CD4-positive, alpha-beta T cell treated with Interferon alpha-2 for 1 hour (primary cell): ENCODE measurements at places on chromosomes 3 and 15.

- DNase-seq, result no peak
These were observed 39.7 kb upstream of the POLG start for GRCh38 chr15:89374086-89374981.

DNA sequence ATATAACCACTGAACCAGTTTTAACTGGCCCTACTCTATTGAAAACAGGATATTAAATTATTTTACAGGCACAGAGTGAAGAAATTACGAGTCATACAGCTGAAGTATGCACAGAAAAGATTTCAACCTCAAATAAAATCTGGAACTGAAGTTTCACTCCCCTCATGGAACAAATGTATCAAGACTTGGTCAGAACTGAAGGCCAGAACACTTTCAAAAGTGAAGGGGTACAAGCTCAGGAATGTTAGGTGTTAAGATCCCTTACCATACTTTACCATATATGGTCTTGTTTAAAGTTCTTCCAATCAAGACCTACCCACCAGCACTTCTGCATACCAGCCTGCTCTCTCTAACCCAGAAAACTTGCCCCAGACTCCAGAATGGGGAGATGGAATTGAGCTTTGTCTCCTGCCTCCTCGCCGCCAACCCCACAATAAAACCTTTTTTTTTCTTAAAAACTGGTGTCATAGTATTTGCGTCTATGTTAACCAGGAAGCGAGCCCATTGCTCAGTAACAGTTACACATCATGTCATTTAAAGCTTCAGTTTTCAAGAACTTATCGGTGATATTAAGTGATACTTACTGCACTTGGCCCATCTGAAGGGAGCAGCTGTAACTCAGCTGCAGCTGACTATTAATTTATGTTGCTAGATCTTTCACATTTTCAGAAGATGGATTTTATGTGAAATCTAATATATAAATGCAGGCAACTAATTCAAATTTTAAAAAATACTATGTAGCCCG lies 59.9 kb downstream of the OXSM start:
- no peak for DNase-seq

- DNase-seq, result no peak
These were observed 32.4 kb downstream of the ADAMTS17 start for GRCh38 chr15:100309109-100310040.

- DNase-seq, result no peak
These were observed 7.3 kb upstream of the ISG20 start for GRCh38 chr15:88631464-88632028.

DNA sequence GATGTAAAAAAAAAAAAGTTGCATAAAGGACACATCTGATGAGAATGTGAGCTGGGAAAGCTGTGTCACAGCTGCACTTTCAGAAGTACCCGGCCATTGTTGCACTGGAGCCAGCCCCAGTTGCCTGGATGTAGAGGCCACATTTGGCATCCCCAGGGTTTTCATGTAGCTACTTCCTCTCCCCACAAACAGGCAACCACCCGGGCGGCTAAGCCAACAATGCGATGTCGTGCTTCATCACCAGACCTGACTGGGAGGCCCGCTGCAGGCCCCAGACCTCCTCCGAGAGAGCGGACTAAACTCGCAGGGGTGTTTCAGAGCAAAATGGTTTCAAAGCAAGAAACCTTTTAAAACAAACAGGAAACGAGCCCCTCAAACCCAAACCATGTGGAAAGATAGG lies 142.3 kb downstream of the TMCO5A start:
- no peak for DNase-seq

- no peak for DNase-seq
These were observed 2.5 kb upstream of the MECOM start for GRCh38 chr3:169666076-169666375.

DNA sequence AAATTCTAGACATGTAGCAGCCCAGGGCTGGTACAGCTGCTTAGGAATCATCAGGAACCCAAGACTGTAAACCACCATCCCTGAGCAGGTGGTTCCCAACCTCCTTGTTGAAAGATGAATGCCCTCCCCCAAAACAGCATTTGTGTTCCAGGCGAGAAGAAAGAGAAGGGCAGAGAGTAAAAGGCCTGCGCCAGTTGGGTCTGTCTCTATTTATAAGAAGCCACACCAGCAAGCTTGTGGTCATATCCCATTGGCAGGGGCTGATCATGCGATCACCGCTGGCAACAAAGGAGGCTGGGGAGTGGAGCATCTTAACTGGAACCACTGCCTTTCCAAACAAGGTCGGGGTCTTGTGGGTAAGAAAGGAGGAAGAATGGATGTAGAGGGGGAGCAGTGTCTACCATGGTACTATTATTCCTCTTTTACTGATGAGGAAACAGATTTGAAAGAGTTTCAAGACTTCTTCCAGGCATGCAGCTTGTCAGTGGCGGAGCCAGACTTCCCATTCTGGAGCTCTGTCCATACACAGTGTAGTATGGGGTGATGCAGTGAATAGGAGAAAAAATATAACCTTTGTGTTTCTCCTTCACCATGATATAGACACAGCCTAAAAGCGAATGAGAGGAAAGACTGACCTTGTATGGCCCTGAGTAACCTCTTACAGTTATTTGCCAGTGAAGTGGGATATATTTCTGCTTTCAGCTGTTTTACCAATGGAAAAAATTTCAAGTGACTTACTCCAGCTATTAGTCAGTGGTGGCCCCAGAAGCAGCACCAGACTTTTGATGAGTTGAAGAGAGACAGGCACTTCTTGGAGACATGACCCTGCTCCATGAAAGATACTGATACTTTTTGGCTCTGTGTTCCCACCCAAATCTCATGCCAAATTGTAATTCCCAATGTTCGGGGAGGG lies 222.6 kb downstream of the ABHD5 start:
- DNase-seq, result no peak

GRCh38 chr3:173743111-173743510 lies 345.6 kb downstream of the NLGN1 start:
- DNase-seq, result no peak

GRCh38 chr15:86362555-86362954 lies 282.9 kb downstream of the AGBL1 start:
- DNase-seq, result no peak

- DNase-seq, result no peak
These were observed 93.1 kb downstream of the FRMD5 start for GRCh38 chr15:44101944-44102343.

GRCh38 chr15:89677381-89677780 lies 1.8 kb downstream of the PLIN1 start:
- DNase-seq, result no peak

GRCh38 chr3:158663832-158664231 lies 8.6 kb downstream of the LXN start:
- DNase-seq, result no peak

DNA sequence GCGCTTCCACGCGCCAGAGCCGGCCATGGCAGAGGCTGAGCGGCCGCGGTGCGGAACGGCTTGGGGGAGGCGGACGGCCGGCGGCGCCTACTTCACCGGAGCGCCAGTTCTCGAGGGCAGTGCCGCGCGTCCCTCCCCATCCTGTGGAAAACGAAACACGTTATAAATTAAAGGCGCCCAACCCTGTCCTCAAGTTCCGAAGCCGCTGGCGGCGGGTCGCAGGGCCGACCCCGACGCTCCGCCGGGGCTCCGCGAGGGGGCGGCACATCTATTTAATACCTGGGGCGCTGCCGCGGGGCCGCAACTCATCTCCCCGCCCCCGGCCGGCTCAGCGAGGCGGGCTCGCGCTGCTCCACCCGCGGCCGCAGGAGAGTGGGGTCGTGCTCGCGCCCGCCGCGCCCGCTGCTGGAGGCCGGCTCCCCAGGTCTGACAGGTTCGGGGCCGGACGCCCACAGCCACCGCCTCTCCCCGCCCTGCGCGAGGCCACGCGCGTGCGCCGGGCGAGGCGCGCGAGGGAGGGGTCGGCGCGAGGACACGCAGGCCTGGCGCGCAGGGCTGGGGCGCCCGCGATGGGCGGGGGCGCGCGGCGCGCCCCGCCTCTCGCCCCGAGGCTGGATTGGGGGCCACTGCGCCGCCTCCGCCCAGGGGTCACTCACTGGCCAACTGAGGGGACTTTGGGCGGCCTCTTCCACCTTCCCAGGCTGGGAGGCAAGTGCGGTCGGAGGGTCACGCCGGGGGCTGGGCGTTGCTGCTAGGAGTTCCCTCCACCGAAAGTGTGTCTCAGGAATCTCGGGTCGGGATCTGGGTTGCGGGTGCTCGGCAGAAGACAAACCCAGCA lies at the start of gene SLC30A4:
SLC30A4 (minus strand) TSS at position 428 of the 838 bp plus-strand sequence; CDS start at position 27, 401 bp downstream.
- DNase-seq, result peak; percentile 77

DNA sequence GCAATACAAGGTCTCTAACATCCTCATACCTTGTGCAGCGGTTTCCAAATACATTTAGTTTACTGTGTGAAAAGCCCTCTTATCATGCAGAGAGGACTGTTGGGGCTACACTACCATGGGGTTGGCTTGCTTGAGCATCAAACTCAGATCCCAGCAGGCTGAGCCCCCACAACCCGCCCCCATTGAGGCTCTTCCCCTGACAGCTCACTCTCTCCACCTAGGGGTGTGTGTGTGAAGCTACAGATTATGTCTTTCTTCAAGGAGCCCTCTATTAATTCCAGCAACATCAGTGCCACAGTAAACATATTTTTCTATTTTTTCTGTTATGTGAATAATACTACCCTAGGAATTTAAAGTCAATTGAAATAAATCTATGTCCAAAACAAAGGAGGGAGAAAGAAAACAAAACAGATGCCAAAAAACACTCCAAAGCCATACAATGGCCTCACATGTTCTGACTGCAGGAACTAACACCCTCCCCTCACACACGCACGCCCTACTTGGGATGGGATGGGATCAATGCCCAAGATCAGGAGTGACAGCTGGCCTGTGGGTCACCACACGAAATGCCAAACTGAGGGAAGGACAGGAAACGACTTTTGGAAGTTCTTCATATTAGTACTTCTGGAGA lies 14.7 kb downstream of the TM4SF4 start:
- no peak for DNase-seq

GRCh38 chr15:61050844-61051568 lies 178.1 kb downstream of the RORA start:
- DNase-seq, result no peak
